Stimulated activated CD8-positive, alpha-beta memory T cell treated with anti-CD3 and anti-CD28 coated beads, Interleukin-7, amount 100 ng/mL, for 48 hours (primary cell): ENCODE measurements at places on chromosomes 12 and 14.

DNA sequence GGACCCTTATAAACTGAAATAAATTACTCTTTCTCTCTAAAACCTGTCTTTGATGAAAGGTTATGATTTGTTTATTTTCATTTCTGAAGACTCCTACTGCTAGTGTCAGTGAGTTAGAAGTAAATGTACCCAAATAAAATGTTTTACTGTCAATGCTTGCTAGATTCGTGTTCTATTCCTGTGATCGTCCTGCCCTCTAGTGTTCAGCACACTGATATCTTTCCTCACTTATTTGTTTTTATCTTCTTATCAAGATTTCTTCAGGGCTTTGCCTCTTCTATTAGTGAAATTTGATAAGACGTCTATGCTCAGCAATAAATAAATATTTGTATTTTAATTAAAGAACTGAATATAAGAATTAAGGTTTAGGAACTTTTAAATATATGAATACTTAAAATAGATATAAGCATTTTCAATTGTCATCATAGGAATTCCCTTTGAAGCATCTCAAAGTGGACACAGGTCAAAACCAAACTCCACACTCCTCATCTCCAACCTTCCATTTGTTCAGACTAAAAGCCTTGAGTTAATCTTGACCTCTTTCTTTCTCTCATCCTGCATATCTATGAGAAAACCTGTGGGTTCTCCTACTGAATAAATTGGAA is 75.8 kb downstream of the C12orf50 start:
- no peak for DNase-seq

DNA sequence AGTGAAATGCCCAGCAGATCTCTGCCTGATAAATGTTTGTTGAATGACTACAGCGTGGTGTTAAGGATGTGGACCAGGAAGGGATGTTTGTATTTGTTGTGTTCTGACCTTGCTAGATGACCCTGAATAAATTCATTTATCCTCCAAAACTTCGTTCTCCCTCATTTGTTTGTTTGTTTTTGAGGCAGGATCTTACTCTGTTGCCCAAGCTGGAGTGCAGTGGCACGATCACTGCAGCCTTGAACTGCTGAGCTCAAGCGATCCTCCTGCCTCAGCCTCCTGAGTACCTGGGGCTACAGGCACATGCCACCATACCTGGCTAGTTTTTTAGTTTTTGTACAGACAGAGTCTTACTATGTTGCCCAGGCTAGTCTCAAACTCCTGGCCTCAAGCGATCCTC is 96.7 kb downstream of the TSPAN9 start:
- no peak for DNase-seq

DNA sequence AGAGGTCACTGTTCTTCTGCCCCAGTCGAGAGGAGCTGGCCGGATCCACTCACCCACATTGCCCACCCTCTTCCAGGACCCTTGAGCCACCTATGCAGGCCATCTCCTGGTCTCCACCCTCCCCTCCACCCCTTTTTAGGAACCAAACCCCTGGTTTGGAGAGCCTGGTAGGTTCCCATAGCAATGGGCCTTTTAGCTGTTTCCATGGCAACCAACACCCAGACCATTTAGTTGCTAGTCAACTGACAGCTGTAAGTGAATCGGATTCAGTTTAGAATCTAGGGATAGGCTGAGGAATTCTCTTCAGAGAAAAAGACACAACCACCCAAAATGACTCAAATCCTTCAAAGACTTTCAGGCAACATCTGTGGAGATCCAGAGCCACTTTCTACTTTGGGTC is 16.5 kb downstream of the NPC2 start:
- DNase-seq = no peak

DNA sequence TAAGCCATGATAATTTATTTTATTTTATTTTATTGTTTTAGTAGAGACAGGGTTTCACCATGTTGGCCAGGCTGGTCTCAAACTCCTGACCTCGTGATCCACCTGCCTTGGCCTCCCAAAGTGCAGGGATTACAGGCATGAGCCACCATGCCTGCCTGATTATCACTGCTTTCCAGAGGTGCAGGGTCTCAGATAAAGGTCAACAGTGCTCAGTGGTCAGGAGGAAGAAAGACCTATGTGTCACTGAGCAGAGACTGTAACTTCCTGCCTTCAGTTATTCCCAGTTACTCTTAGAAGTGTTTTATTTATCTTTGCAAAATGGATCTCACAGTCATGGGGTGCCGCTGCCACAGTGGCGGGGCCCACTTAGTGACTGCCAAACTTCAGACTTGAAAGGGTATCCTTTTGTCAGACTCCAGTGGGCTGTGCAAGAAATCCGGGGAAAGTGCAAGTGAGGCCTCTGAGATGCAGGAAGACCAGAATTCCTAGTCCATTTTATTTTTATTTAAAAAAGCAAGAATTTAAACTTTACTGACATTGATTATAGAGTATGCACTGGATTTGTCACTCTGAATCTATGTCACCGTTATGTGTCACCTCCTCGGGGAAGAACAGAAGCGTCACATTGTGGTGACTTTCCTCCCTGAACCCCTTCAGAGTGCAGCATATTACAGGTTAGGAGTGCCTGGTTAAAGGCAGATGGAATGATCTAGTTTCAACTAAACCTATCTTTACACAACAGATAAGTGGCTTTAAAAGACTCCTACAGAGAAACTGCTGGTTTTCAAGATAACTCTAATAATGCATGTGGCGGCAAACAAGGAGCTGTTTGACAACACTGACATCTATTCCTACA is 59.1 kb upstream of the BICD1 start:
- no peak for DNase-seq

- no peak for DNase-seq
These were observed 9.4 kb downstream of the PLEKHA5 start for GRCh38 chr12:19138956-19139355.

DNA sequence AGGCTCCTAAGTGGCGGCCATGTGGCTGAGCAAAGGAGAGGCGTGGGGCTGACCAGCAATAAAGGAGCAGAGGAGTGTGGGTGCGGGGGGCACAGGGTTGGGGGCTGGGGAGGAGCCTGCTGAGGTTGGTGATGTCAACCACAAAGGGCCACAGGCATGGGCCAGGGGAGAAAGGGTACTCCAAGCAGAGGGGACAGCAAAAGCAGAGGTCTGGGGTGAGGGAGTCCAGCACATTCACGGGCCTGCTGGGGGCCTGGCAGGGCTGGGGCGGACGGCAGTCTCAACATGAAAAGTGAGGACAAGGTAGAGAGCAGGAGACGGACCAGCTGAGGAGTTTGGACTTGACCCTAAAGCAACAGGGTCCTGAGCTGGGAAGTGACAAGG is 81.7 kb downstream of the CHGA start:
- DNase-seq = no peak

GRCh38 chr12:1800401-1801302 is 19.7 kb upstream of the LRTM2 start:
- no peak for DNase-seq
